Epithelial cell of prostate (primary cell): ENCODE measurements at places on chromosomes 7 and 10.

GRCh38 chr10:34539533-34540315 lies 275.4 kb downstream of the PARD3 start:
- DNase-seq, result no peak

DNA sequence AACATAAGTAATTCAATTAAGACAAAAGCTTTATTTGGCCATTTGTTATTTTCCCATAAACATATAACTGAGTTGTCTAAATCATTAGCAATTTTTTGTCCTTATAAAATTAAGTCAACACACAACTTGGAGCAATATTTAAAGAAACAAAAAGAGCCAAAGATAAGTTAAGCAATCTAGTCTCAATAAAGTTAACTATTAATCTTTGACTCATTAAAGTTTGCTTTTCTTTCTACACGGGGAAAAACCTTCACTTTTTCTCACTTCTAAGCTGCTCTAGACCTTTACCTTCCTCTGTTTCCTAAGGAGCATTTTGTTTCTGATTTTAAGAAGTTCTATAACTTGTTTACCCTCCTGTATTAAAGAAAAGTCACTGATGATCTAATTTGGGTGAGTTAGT lies 867.1 kb upstream of the PHF14 start:
- DNase-seq, result no peak

- no peak for DNase-seq
Measured at GRCh38 chr7:137626469-137627067, 220.2 kb downstream of the DGKI start.

- DNase-seq, result no peak
Measured at GRCh38 chr7:53325061-53325460, 289.6 kb downstream of the POM121L12 start.

DNA sequence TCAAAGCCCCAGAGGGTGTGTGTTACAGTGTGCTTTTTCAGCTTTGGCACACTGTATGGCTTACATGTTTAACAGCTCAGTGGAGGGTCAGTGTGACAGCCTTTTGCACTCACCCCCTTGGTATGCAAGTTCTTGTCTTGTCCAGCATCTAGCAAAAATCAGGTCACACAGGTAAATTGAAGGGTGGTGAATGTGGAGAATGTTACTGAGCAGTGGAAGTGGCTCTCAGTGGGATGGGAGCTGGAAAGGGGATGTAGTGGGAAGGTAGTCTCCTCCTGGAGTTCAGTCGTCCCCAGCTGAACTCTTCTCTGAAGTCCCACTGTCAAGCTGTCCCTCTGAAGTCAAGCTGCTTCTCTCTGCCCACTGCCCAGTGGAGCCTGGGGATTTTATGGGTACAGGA lies 21.0 kb upstream of the C10orf90 start:
- no peak for DNase-seq

GRCh38 chr7:93055543-93056107 lies 62.2 kb downstream of the SAMD9 start:
- DNase-seq, result no peak

DNA sequence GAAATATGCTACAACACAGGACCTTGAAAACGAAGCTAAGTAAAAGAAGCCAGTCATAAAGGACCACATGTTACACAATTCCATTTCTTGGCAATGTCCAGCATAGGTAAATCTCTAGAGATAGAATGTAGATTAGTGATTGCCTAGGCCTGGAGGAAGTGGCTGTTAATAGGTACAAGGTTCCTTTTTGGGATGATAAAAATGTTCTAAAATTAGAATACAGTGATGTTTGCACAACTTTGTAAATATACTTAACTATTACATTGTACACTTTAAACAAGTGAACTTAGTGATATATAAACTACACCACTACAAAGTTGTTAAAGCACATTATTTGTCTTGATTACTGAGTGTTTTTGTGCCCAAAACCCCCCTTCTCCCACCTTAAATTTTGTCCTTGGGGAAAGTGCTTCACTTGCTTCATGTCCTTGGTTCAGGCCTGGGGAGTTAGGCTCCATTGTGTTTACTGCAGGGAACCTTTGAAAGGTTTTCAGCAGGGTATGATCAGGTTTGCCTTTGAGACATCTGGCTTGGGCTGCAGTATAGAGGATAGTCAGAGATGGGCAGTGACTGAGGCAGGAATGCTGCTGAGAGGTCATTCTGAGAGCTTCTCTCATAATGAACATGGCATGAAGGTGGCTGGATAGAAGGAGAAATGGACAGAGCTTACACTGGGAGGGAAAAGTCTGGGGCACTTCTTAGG lies 1052.6 kb downstream of the REEP3 start:
- DNase-seq, result no peak

GRCh38 chr10:69453795-69454194 lies 2.5 kb downstream of the TSPAN15 start:
- no peak for DNase-seq
